ENCODE measurements at places on chromosomes 6 and 20. TPM values are rescaled to one million over a fixed set of nuclear protein-coding genes. Genes with fewer than 3 reads are reported as not detected.

PRDM1 gene
- 12.4 TPM for total RNA-seq

AIF1 gene
- total RNA-seq: 86.0 TPM

CCN2 gene
- 159 TPM for total RNA-seq

KCNK5 gene
- 22.0 TPM for total RNA-seq

MTCH1 gene
- total RNA-seq: 133 TPM

ARHGAP18 gene
- 70.7 TPM for total RNA-seq

All from lung (tissue), 17 donors.